ENCODE measurements at places on chromosomes 12 and 14.

DNA sequence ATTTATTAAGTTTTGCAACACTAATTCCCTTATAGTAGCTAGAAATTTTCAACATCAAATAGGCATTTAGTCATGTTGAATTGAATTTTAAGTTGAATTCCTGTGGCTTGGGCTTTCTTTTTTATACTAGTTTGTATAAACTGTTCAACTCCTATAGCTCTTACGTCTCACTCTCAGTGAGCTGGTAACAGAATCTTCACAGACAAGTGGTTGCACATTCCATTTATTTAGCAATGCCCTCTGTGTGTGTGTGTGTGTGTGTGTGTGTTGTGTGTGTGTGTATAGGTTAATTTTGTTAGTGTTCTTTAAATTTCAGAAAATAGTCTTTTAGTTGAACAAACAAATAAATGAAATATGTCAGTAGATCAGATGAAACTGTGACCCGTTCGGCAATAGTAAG is 425.0 kb downstream of the NPAS3 start:
- DNase-seq: no peak

- DNase-seq: no peak
Measured at GRCh38 chr12:49647827-49648711, 24.7 kb downstream of the PRPF40B start.

DNA sequence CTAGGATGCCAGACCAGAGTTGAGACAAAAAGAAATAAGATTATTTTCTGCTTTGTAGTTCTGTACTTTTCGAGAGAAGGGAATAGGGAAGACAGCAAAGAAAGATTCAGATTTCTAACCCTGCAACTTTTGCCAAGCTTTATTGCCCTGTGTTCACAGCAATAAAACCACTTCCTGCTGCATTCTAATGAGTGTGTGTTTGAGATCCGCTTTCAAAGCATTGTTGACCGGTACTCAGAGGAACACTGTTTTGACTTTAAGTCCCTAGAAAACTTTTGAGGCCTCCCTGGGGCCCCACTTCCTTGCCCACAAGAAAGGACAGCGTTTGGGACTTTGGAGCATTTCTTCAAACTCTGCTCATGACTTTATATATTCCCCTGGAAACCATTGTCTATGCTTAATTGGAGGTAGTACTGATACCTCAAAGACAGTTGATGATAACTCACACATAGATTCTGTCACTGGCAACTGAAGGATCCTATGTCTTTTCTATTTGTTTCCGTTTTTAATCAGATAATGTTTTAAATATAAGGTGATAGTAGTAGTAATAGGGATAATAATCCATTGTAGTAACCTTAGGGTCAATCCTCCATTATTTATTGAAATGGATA is 1.3 kb downstream of the RNASE6 start:
- DNase-seq: no peak

DNA sequence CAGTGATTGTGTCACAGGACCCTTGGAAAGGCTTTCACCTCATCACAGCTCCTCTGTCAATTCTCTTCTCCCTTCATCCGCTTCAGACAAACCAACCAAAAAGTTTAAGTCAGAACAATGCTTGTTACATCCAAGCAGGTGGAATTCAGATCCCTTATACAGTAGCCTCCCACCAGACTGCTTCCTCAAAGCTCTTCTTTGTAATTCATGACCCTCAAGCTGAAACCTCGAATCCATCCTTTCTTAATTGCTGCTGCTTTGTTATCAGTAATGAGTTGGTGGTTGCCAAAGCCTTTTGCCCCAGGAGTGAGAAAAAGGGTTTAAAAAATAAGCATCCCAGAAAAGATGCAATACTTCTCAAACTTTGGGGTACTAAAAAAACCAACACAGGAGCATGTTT is 9.5 kb downstream of the BEST3 start:
- no peak for DNase-seq

DNA sequence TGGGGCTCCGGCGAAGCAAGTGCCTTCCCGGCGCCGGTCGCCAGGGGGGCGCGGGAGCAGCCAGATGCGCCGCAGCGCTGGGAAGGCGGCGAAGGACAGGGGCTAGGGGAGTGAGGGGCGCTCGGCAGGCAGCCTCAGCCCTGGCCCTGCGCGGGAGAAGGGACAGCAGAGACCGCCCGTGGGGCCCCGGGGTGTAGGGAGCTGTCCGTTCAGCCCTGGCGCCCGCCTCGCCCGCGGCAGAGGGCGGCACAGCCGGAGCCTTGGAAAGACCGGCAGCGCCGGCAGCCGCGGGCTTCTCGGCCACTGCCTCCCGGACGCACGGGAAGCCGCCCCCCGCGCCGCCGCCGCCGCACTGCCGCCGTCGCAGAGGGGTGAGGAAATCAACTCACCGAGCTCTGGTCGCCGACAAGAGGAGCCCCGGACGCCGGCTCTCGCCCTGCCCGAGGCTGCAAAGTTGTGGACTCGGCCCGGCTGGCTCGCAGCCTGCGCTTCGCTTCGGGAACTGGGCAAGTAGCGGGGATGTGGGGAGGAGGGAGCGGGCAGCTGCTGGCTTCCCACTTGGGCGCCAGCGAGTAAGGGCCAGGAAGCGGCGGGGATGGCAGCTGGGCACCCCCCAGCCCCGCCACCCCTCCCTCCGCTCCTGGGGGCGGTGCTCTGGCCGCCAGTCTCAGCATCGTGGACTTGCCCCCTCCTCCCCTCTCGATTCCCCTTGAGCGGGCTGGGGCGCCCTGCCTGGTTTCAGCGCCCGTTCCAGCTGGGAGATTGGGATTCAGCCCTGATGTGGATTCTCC is at the start of gene ZDHHC22:
Gene ZDHHC22, minus strand, starts transcription at position 578 of the 791 bp plus-strand sequence. CDS start 2,053 bp downstream, outside the sequence.
- DNase-seq: no peak

GRCh38 chr14:105860615-105861580 is 334.5 kb downstream of the TMEM121 start:
- peak; percentile 14 for DNase-seq

- no peak for DNase-seq
Measured at GRCh38 chr12:48156652-48157017, 680 bp downstream of the ASB8 start.

DNA sequence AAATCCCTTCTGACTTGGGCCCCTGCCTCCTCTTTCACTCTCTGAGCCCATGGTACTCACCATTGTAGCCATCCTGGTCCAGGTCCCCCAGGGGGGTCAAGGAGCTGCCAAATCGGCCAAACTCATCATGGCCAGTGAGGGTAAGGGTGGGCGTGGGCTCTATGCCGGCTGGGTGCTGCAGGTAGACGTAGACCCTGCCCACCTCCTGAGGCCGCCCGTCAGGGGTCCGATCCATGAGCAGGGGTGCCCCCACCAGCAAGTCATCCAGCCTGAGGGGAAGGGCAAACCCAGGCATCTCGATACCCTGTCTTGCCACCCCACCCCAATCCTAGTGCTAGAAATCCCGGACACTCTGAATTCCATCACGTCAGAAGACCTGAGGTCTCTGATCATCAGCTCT is 14.0 kb downstream of the ITGA5 start:
- DNase-seq: no peak

DNA sequence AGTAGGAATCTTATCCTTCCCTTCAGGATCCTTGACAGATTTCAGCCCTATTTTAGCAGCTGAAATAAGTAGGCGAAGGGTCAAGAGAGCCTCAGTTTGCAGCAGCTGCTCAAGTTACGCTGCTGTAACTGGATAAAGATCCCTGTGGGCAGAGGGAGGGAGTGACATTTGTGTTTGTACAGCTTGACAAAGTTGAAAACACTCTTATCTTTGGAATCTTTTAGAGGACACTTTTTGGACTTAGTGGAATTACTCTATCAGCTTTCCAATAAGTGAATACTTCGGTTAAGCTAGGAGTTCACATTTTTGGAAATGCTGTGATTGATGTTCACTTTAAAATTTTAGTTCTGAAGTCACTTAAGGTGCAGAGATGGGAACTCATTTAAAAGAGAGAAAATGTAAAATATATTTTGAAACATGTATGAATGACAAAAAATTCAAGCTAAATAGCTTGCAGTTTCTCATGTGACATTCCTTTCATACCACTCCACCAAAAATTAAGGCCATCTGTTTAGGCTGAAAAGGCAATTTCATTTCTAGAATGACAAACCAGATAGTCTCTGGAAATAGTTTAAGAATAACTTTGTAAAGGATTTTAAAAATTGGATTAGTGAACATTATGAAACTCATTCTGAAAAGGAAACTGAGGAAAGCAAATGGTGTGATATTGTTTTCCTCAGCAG is 55.2 kb downstream of the SLC38A4 start:
- DNase-seq: no peak
